ENCODE measurements at places on chromosomes 4 and X.

DNA sequence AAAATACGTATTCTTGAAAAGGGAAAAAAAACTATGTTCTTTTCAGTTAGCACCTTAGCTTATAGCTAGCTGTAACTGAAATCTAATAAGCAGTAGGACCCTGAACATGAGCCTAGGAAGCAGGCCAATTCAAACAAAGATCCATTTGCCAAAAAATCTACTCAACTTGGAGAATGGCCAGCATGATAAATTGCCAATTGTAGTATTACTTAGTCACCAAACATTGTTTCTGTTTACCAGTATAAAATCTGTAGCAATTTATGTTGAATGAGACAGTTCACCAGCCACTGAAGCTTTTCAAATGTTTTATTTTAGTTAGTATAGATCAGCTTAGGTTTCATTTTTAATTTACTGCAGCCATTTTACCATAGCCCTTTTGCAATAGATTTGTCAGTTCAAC is 323.6 kb upstream of the DIPK2B start:
- DNase-seq = no peak

GRCh38 chr4:92255920-92256244 is 47.9 kb upstream of the GRID2 start:
- DNase-seq = no peak

DNA sequence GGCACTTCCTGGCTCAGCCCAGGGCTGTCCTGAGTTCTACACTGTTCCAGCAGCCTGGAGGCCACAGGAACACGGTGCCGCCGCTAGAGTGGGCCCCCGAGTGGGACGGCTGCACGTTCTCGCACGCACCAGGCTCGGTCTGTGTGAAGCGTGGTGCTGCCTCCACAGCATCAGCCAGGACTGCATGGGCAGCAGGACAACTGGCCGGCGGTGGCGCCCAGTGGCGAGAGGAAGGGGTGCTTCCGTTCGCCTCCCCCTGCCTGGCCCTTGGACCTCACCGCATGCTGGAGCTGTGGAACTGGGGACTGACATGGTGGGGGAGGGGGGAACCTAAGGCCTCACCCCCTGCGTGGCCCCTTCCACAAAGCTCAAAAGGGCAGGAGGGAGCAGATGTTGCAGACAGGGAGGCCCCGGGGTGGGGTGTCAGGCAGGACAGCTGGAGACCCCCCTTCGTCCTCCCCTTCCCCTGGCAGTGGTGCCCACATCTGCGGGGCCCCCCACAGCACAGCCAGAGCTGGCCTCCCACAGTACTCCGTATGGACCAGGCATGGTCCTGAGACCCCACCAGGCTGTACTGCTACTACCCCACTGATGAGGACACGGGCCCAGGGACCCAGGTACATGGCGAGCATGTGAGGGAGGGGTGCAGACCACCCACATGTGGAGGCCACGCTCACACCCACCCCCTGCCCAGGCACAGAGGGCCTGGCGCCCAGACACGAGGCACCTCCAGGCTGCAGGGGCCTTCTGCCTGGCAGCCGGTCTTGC is 58.5 kb downstream of the ACOX3 start:
- no peak for DNase-seq

DNA sequence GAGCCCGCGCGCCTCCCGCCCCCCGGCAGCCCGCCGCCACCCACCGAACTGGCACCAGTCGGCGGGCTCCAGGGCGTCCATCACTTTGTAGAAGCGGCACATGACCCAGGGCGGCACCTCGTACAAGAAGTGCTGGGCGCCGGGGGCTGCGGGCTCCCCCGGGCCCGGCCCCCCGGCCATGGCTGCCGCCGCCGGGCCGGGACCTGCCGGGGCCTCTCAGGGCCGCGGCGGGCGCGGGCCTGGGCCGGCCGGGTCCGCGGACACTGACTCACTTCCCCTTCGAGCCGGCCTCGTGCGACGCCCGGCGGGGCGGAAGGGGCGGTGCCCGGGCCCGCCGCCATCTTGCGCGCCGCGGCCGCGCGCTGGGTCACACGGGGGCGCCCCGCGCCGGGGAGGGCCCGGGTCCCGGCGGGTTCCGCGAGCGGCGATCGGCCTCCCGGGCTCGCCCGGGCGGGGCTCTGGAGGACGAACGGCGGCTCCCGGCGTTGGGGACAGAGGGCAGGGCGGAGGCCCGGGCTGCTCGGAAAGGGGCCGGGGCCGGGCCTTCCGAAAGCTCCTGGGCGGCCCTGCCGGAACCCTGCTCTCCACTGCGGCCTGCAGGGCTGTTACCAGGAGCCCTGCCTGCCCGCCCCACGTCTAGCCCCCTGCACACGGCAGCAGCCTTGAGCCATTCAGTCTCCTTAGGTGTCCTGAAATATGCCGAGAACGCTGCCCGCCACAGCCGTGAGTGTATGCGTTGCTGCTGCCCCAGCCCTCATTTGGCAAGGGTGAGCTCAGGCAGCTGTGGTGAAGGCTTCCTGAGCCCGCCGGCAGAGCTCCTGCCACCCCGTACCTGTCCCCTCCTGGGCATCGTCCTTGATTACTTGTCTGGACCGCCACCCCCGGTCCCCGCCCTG is at the start of gene IRAK1:
Gene IRAK1, minus strand, starts transcription at position 270 of the 896 bp plus-strand sequence. Its CDS starts 90 bp downstream, at position 180.
- peak; percentile 67 for DNase-seq

GRCh38 chrX:156003486-156004185 is 6.1 kb downstream of the IL9R start:
- no peak for DNase-seq

GRCh38 chrX:1595711-1596060 is 4.3 kb downstream of the AKAP17A start:
- DNase-seq = no peak

GRCh38 chr4:113094331-113094730 is 44.9 kb downstream of the ANK2 start:
- DNase-seq = no peak

- peak; percentile 13 for DNase-seq
Measured at GRCh38 chr4:101128473-101128872, 218.9 kb downstream of the PPP3CA start.

GRCh38 chr4:10015140-10015753 is 6.0 kb downstream of the SLC2A9 start:
- peak; percentile 63 for DNase-seq

DNA sequence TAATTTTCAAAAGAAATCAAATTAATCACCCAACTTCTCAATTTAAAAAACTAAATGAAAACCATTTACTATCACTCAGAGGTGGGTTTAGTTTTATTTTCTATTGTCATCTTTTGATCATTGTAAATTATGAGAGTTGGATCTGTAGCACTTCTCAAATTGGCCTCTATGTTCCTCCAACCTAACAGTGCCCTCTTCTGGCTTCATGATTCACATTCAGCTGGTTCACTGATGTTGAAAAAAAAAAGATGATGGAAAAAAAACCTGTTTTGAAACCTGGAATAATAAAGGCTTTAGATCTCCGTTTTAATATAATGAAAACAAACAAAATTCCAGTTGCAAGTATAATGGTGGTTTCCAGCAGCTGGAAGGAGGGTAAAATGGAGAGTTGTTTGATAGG is 2.4 kb upstream of the NBDY start:
- no peak for DNase-seq

Measured in transverse colon (tissue), 4 donors.